ENCODE measurements at places on chromosomes 4 and X. TPM values are rescaled to one million over a fixed set of nuclear protein-coding genes. Genes with fewer than 3 reads are reported as not detected.

- DNase-seq: no peak
- H3K4me1 ChIP-seq: no peaks in the 10 kb centered on the region
- H3K27ac ChIP-seq: no peak overlapping the region
- H3K4me3 ChIP-seq: no peak overlapping the region
- no peaks in the 10 kb centered on the region for H3K27me3 ChIP-seq
Observed at GRCh38 chr4:42716996-42717395, 60.1 kb upstream of the ATP8A1 start.

GRCh38 chr4:19386786-19387185 is 864.9 kb upstream of the SLIT2 start:
- H3K27me3 ChIP-seq: no peaks in the 10 kb centered on the region
- no peaks in the 10 kb centered on the region for H3K4me1 ChIP-seq
- no peak for DNase-seq
- no peak overlapping the region for H3K27ac ChIP-seq
- no peak overlapping the region for H3K4me3 ChIP-seq

GRCh38 chrX:97860226-97860625 is 976.5 kb downstream of the RPA4 start:
- no peak for DNase-seq
- H3K36me3 ChIP-seq: no peaks in the 10 kb centered on the region
- H3K27ac ChIP-seq: no peak overlapping the region
- peaks cover 9% of the 10 kb centered on the region for H3K27me3 ChIP-seq

- H3K27ac ChIP-seq: no peak overlapping the region
- H3K36me3 ChIP-seq: no peaks in the 10 kb centered on the region
- H3K4me3 ChIP-seq: no peak overlapping the region
- no peaks in the 10 kb centered on the region for H3K4me1 ChIP-seq
- H3K27me3 ChIP-seq: no peaks in the 10 kb centered on the region
Observed at GRCh38 chrX:2549876-2550275, 49.1 kb upstream of the DHRSX start.

DNA sequence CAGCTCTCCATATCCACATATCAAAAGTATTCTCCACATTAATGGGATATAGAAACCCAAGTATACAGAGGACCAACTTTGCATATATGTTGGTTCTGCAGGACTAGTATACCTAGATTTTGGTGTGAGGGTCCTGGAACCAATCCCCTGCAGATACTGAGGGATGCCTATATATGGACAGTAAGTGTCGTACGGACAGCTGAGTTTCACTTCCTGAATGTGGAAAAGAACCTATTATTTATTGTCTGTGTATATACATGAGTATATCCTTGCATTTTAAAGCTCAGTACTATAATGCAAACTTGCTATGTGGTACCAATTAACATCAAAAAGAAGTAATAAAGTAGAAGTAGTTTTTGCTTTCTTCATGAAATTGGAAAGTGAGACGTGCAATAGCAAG is 101.9 kb downstream of the FBXW7 start:
- H3K4me1 ChIP-seq: no peaks in the 10 kb centered on the region
- no peak overlapping the region for H3K27ac ChIP-seq
- H3K4me3 ChIP-seq: no peak overlapping the region
- H3K27me3 ChIP-seq: no peaks in the 10 kb centered on the region
- DNase-seq: no peak

- H3K27me3 ChIP-seq: no peaks in the 10 kb centered on the region
- no peak overlapping the region for H3K27ac ChIP-seq
- no peaks in the 10 kb centered on the region for H3K4me1 ChIP-seq
- no peak overlapping the region for H3K4me3 ChIP-seq
Observed at GRCh38 chr4:38230821-38231563, 270.8 kb downstream of the PTTG2 start.

- H3K27ac ChIP-seq: no peak overlapping the region
- H3K4me1 ChIP-seq: no peaks in the 10 kb centered on the region
- no peak for DNase-seq
- H3K36me3 ChIP-seq: no peaks in the 10 kb centered on the region
- H3K4me3 ChIP-seq: peak overlapping the region; percentile 36
Observed at GRCh38 chr4:60657807-60658206, 542.3 kb upstream of the ADGRL3 start.

DNA sequence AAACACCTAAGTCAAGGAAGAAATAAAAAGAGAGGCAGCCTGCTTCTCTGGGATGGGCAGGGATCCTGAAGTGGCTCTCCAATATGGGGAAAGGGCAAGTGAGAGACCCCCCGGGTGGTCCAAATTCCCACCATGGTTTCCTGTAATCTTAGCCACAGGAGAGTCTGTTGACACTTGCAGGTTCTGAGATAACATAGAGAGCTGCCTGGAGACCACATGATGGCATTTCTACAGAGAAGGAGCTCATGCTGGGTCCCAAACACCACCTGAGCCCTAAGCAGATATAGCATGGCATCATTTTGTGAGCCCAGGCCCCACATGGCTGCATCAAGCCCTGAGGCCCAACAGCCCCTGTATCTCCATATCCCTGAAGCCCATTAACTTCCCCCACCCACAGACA is 26.1 kb downstream of the PABPC1L2B start:
- H3K4me1 ChIP-seq: no peaks in the 10 kb centered on the region
- DNase-seq: no peak
- H3K36me3 ChIP-seq: no peaks in the 10 kb centered on the region
- no peak overlapping the region for H3K27ac ChIP-seq

Gene ASB5
- 0.17 TPM for polyA plus RNA-seq

Gene MAGEA1
- not detected for polyA plus RNA-seq

Gene PDE5A
- polyA plus RNA-seq: 7.9 TPM
